ENCODE measurements at places on chromosomes 7 and 10. TPM values are rescaled to one million over a fixed set of nuclear protein-coding genes. Genes with fewer than 3 reads are reported as not detected.
A peak's percentile ranks its signal among the peaks of the same experiment; 100 is the strongest.

- no peak for DNase-seq
These were observed 119.8 kb downstream of the NKX6-2 start for GRCh38 chr10:132665946-132666704.

DNA sequence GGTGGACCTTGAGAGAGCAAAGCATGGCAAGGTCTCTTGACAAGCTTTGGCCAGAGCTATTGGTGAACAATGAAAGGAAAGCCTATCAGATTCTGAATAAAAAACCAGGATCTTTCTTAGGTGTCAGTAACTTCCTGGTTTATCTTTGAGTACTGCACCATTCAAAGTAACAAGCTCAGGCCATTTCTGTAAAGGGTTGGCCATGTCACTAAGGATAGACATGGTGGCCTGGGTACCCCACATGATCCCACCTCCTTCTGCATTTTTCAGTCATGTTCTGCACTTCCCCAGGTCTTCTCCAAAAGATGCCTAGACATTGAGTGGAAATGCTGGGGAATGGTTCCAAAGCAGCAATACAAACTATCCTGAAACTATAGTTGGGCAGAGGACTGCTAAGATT lies 242.0 kb downstream of the ARHGAP12 start:
- no peak for DNase-seq

DNA sequence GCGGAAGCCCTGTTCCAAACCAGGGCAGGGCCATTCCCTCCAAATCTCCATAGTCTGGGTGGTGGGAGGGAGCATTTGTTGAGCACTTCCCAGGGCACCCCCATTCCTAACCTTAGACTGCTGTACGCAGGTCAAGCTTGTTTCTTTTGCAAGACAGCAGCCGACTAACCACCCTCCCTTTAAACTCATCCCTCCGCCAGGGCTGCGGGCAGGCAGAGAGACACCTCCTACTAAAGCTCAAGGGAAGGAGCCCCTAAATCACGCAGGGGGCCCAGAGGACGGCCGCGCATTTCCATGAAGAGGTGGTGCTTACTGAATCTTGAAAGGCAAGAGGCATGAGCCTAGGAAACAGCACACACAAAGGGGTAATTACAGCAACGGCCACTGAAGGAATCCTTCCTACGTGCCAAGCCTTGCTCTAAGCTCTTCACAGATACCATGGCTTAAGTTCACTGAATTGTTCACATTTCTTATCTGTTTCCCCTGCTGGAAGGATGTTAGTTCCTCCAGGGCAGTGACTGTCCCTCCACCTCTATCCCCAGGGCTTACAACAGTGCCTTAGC lies 90.0 kb downstream of the PROSER2 start:
- no peak for DNase-seq

The CWF19L1 gene
- 16.0 TPM for total RNA-seq

GRCh38 chr10:96287392-96288105 lies 16.2 kb upstream of the BLNK start:
- no peak for DNase-seq

The LEP gene
- total RNA-seq, result 0.32 TPM

DNA sequence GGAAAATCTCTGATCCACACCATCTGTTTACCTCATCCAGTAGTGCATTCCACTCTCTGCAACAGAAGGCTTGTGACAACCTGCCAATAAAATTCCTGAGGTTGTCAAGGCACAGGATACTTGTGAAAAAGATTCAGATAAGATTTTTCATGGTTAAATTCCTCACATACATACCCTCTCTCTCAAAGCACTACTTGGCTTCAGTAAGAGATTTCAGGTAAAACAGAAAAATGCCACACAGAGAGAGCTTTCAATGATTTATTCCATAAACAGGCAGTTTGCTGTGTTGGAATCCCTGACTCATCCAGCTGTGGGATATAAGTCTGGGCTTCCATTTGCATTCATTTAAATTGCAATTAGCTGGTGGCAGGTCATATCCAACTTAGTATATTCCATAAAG lies 99.7 kb upstream of the CAV2 start:
- DNase-seq, result no peak

GRCh38 chr7:131967216-131967730 lies 410.8 kb upstream of the PODXL start:
- no peak for DNase-seq

The FGL2 gene
- total RNA-seq, result 8.8 TPM

DNA sequence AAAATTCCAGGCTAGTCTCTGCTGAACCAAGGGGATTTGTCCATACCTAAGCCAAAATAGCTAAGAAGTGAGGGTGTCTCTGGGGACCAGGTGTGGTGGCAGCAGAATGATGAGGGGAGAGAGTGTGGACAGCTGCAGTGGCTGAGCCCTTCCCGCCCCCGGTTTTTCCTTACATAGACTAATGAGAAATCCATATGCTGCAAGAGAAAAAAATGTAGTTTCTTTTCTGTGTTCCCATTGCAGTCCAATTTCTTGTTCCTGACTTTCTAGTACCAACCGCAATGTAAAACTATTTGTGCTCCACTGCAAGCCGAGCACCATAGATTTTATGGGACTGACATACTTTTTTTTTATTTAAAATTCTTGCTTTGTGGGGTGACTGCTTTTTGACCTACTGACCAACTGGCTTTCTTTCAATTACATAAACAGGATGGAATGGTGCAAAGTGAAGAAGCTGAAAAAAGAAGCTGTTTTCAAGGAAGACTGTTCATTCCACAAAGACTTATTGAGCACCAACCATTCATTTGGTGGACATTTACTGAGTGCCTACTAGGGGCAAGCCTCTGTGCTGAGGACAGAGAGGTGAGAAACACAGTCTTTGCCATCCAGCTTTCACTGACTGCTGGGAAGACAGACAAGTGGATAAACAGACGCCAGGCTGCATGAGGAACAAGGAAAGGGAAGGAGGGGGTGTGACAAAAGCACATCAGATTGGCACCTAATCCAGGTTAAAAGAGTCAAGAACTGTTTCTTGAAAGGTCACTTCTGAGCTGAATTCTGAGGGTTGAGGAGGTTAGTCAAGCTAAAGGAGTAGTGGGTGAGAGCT lies 9.8 kb downstream of the CEP41 start:
- no peak for DNase-seq

DNA sequence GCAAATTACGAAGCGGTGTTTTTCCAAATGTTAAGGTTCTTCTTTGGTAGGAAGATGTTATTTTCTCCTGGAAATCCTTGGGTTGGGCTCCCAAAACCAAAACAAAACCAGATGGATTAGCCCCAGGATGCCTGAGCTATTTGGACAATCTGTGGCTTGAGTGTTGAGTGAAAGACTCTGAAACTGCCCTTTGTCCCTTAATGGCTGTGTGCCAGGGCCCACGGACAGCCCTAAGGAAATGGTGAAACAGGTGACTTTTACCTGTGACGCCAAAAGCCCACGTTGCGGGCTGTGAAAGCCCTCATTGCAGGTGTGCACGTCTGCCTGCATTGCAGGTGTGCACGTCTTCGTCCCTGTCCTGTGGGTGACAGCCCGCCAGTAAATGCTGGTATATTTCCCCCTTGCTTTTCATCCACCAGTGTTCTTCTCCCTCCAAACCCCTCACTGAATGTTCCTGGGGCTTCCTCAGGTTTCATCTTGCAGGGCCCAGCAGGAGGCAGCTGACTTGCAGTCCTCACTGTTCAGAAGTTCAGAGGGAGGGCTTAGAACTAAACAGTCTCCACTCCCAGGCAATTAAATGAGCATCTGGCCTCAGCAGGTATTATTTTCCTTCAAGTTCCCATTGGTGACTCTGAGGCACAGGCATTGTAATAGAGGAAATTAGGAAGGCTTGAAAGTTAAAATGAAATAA lies 10.7 kb downstream of the PFKP start:
- no peak for DNase-seq

DNA sequence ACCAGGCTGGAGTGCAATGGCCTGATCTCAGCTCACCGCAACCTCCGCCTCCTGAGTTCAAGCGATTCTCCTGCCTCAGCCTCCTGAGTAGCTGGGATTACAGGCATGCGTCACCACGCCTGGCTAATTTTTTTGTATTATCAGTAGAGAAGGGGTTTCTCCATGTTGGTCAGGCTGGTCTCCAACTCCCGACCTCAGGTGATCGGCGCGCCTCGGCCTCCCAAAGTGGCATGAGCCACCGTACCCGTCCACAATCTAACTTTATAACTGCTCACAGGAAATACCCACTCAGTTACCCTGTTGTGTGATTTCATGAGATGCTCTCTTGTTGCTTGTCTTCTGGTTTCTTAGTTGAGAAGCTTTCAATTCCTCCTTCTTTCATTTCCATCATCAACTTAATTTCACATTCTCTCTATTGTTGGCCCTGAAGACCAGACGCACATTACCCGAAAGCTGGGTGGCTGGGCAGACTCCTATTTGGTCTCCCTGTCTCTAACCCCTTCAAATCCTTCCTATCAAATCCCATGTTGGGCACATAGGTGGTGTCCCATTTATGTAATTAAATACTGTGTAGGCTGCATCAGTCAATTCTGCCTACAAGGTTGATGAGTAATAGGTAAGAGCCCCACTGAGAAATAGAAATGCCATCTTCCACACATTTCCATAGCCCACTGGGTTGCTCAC lies 1.1 kb upstream of the GSTO2 start:
- DNase-seq, result no peak

The TLX1 gene
- total RNA-seq, result not detected

GRCh38 chr10:79552143-79552542 lies 8.1 kb downstream of the SFTPA2 start:
- DNase-seq, result no peak

The ATOH7 gene
- total RNA-seq, result not detected

- no peak for DNase-seq
These were observed 45.2 kb upstream of the DLG5 start for GRCh38 chr10:77971804-77972144.

DNA sequence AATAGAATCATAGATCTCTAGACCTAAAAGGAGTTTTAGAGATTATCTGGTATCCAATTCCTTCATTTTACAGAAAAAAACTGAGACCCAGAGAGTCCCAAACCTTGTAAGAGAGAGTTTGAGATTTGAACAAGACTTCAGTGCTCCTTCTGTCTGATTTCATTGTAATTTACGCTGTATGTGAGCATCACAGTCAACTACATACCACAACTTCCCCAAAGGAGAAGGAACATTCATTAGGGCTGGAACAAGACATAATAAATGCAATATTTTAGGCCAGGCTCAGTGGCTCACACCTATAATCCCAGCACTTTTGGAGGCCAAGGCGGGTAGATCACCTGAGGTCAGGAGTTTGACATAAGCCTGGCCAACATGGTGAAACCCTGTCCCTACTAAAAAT lies 17.3 kb upstream of the PRKAR2B start:
- no peak for DNase-seq

DNA sequence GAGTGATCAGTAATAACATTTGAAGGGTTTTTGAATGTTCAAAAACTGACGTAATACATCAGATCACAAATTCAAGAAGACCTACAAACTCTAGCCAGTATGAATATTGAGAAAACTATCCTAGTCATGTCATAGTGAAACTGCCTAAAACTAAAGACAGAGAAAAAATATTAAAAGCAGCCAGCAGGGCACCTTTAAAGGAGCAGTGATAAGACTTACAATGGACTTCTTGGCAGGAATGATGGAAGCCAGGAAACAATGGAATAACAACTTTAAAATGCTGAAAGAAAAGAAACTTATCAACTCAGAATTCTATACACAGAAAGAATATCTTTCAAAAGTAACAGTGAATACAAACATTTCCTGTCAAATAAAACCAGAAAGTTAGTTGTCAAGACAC lies 78.3 kb upstream of the CTBP2 start:
- no peak for DNase-seq

The PCDH15 gene
- not detected for total RNA-seq

GRCh38 chr10:53997953-53998352 lies 803.1 kb downstream of the PCDH15 start:
- DNase-seq, result no peak

The ATAD1 gene
- 61.6 TPM for total RNA-seq

DNA sequence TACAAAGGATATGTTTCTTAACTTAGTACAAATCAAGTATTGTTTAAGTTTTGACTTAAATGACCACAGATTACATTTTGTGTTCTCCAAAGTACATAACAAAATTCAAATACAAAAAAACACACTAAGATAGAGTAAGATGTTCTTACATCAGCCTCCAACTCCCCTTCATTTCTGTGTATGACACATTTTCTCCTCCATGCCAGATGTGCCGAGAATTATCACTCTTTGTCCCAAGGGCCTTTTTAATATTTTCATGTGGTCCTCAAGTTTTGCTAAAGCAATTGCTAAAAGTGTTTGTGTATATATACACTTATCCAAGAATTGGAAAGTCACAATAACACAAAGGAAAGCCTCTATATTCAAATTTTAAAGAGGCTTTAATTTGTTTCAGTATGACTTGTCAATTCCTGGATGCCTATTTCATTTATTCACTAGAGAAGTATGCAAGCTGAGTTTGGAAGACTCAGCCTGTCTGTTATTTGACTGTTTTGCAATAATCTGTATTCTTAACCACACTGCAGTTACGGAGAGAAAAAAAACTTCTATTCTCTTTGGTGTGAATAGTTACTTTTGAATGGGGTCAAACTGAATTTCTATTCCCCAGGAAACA lies 586.4 kb upstream of the SEMA3D start:
- no peak for DNase-seq

The FKBP6 gene
- total RNA-seq, result not detected

The ZNF3 gene
- total RNA-seq, result 14.6 TPM

GRCh38 chr7:36784991-36785940 lies 61.0 kb upstream of the AOAH start:
- DNase-seq, result peak; percentile 69

GRCh38 chr7:128938544-128939074 lies 882 bp downstream of the IRF5 start:
- no peak for DNase-seq

Data from psoas muscle (tissue), 8 donors.